Stimulated activated CD4-positive, alpha-beta T cell treated with anti-CD3 and anti-CD28 coated beads, TNF-alpha, amount 100 ng/mL, for 48 hours (primary cell): ENCODE measurements at places on chromosomes 12 and 14.

GRCh38 chr12:65761301-65761700, 63.0 kb upstream of the HMGA2 start:
- no peak for DNase-seq

- DNase-seq: no peak
Measured at GRCh38 chr12:116434155-116435011, 124.8 kb upstream of the MAP1LC3B2 start.

DNA sequence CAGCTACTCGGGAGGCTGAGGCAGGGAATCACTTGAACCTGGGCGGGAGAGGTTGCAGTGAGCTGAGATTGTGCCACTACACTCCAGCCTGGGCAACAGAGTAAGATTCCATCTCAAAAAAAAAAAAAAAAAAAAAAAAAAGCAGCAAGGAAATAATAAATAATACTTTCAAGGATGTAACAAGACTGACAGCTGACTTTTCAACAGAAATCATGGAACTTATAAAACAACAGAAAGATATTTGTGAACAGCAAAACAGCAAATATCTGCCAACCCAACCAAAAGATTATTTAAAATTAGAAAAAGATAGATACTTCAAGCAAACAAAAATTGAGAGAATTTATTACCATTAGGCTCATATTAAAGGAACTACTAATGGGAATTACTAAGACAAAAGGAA, 115.1 kb downstream of the TSHR start:
- DNase-seq: no peak

DNA sequence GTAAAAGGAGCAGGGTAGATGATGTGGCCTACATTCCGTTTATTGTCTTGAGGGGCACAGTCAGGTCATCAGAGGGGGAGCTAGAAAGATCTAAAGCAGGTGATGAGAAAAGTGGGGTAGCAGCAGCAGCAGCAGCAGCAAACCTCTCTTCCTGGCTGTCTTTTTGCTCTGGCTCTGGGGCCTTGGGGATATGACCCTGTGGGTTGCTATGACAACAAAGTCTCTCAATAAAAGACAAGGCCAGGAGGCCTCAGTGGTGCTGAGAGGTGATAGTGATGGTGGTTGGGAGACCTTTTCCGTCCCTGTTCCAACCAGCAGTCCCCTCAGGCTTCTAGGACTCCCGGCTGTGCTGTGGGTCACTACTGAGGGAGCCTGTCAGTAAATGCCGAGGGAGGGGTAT, 138.6 kb downstream of the SLC8A3 start:
- DNase-seq: no peak

DNA sequence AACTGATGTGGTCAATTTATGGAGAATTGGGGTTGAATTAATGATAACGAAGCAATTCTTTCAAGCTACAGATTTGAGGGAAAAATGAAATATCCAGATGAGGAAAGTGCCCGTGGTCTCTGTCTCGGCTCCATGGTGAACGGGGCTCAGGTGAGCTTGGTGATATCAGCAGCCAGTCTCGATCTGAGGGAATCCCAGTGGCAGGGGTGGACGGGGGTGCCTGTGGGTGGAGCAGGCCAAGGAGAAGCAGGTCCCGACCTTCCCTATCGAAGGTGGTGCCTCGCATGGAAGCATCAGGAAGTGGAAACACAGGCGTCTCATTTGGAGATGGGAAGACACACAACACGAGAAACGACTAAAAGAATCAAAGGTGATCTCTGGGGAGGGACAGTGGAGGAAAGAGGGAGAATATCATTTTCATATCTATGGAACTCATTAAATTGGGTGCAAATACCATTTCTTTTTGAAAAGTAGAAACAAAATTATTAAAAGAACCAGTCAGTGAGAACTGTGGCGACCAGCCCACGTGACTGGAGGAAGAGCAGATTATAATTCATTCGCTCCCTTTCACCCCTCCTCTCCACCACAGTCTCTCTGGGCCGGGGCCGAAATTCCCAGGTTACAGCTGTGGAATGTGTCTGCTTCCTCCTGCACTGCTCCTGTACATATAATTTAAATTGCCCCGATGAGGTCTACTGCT, 354.3 kb upstream of the SFSWAP start:
- no peak for DNase-seq

- no peak for DNase-seq
Measured at GRCh38 chr14:87971010-87971409, 22.0 kb downstream of the GALC start.

GRCh38 chr14:68649476-68650189, 143.2 kb downstream of the ZFP36L1 start:
- no peak for DNase-seq

DNA sequence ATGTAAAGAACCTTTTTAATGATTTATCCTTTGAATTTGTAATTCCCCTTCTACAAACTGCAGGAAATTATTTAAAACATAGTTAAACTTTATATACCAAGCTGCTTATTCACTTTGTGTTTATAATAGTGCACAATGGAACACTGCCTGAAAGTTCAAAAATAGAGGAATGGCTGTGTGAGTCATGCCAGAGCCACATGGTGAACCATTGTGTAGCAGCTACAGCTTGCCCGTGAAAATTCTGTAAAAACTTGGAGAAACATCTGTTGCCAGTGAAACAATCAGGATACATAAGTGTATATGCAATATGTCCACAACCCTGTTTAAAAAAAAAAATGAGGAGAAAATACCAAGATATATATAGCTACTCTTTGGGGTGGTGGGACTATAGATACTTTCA, 59.5 kb downstream of the VEZT start:
- no peak for DNase-seq

DNA sequence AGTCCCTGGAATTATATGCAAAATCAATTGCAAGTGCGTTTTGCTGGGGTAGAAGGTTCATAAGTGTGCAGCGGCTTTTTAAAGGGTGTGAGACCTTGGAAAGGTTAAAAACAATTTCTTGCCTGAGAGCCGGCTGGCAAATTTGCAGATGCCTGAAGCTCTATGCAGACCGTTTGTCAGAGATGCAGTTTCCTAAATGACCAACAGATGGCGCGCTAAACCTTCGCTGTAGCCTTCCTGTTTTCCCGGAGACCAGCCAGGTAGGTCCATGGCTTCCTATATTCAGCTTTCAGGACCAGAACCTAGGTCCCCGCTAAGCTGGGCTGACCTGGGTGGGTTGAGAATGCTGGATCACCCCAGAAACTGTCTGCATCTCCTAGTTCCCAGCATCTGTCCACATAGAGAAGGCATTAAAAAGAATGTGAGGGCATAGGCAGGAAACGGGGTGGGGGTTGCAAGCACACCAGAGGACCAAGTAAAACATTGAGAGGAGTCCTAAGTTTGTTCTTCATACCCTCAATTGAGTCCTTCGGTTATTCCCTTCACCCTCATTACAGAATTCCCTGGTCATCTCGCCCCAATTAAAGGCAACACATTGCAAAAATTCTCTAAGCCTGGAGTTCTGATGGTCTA, 5.7 kb upstream of the NOS1 start:
- DNase-seq: peak; percentile 34

GRCh38 chr14:32087173-32087861, 10.2 kb downstream of the ARHGAP5 start:
- no peak for DNase-seq

DNA sequence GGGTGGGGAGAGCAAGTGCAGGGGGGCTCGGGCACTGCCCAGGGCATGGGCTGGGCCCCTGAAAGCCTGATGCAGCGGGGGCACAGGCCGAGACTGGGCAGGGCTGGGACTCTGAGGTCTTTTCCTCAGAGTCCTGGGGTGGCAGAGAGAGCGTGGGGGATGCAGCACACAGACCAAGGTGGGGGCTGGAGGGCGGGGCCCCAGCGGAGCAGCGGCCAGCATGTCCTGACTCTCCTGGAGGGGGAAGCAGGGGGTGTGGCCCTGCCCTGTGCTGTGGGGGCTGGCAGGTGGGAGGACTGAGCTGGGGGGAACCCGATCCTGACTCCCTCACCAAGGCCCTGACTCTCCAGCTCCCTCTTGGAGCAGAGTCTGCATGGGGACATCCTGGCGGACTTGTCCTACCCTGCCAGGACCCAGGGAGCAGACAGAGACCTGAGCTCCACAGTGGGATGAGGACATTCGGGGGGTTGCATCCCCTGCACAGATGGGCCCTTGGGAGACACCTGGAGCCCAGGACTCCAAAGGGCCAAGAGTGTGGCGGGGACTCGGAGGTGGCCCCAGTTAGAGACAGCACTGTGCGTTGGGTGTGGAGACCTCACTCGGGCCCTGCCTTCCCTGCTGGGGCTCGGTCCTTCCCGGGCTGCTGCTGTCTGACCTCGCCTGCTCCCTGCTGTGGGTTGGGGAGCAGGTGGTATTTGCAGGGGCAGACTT, 326.1 kb downstream of the TMEM121 start:
- DNase-seq: no peak

DNA sequence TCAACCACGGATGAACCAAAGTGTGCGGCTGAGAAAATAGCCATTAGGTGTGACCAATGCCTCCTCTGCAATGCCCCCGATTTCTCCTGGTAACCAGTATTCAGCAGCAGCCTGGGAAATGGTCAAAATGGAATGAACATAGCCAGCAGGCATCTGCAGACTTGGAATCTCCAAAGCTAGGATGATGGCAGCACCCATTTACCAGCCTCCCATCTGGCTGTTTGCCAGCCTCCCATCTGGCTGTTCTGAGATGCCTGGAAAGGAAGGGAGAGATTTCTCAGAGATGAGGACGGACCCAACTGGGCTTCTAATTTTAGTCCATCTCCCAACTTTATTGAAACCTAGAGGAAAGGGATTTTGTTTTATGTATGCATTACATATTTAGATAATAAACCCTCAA, 16.2 kb downstream of the CLMN start:
- no peak for DNase-seq

- no peak for DNase-seq
Measured at GRCh38 chr14:86782092-86782580, 1210.8 kb downstream of the GALC start.

GRCh38 chr12:53324113-53324778, 2.8 kb upstream of the AAAS start:
- DNase-seq: peak; percentile 62

- no peak for DNase-seq
Measured at GRCh38 chr14:58280954-58281787, 17.2 kb upstream of the ARID4A start.

DNA sequence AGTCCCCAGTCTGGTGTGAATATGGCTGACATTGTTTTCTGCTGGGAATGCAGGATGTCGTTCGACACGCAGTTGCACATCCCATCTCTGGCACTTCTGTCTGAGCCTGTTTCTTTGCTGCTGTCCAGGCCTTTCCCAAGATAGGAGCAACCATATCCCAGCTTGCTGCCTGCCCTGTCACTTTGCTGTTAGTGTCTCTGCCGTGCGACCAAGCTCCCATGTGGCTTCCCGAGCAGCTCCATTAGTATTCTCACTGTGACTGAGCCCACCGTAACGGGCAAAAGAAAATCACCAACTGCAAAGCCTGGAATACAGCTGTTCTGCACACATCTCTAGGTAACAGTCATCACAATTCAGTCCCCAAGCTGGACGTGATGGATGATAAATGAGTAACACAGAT, 66.0 kb upstream of the CPSF6 start:
- DNase-seq: no peak

- DNase-seq: no peak
Measured at GRCh38 chr12:27498761-27499160, 25.2 kb upstream of the PPFIBP1 start.

GRCh38 chr14:100648474-100649172, 61.4 kb upstream of the BEGAIN start:
- no peak for DNase-seq

- no peak for DNase-seq
Measured at GRCh38 chr14:100007254-100007653, 58.0 kb upstream of the EVL start.

- DNase-seq: no peak
Measured at GRCh38 chr14:73740618-73741326, 26.6 kb upstream of the PNMA1 start.

DNA sequence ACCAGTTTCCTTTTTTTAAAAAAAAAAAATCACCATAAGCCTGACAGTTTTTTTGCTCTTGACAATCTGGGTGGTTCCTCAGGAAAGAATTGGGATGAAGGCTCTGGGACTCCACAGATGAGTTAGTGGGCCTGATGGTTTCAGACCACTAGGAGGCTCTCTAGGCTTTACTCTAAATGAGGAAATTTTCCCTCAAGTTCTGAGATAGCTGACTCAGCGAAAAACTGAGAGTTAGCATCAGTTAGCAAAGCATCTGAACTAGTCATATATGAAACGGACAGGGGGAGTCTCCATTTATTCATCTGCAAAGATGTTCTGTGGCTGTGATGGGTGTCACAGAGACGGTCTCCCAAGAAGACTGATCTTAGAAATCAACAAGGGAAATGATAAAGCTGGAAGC, 314.3 kb upstream of the OR4E1 start:
- no peak for DNase-seq

DNA sequence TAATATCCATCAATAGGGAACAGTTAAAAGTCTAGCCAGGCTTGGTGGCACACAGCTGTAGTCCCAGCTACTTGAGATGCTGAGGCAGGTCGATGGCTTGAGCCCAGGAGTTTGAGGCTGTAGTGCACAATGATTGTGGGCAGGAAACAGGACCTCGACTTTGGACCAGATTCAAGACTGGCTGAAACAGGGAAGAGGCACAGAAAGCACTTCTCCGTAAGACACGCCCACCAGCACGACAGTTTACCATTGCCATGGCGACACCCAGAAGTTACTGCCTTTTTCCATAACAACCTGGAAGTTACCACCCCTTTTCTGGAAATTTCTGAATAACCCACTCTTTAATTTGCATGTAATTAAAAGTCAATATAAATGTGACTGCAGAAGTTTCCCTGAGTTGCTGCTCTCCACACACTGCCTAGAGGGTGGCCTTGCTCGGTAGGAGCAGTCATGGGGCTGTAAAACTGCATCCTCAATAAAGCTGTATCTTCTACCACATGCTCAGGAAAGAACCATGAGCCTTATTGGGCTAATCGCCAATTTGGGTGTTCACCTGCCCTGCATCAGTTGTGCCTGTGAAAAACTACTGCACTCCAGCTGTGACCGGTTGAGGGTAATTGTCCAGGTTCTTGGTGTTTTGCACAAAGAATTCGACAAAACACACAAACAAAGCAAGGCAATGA, 4.6 kb upstream of the LRRC23 start:
- no peak for DNase-seq

GRCh38 chr12:84124211-84124610, 788.4 kb downstream of the SLC6A15 start:
- DNase-seq: no peak

- DNase-seq: no peak
Measured at GRCh38 chr12:2282318-2282717, 229.5 kb downstream of the CACNA1C start.

- no peak for DNase-seq
Measured at GRCh38 chr12:65781681-65782269, 42.5 kb upstream of the HMGA2 start.

DNA sequence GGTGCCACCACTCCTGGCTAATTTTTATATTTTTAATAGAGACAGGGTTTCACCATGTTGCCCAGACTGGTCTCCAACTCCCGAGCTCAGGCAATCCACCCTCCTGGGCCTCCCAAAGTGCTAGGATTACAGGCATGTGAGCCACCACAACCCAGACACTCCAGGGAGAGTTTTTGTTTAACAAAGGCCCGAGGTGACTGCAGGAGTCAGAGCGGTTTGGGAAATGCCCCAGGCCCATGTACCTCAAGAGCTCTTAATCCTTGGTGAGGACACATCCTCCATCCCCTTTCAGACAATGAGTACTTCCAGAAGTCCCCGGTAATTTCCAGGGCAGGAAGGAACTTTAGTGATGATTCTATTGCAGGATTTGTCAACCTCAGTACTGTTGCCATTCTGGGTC, 176.0 kb downstream of the ESRRB start:
- no peak for DNase-seq

GRCh38 chr14:69484444-69485314, at the start of gene PLEKHD1:
PLEKHD1 (plus strand) TSS chr14:69484728; CDS start chr14:69484966, 238 bp downstream.
- DNase-seq: no peak
